ENCODE measurements at places on chromosomes 4 and X. TPM values are rescaled to one million over a fixed set of nuclear protein-coding genes. Genes with fewer than 3 reads are reported as not detected.

The LRCH2 gene
- total RNA-seq, result 21.7 TPM

The LDB2 gene
- 10.2 TPM for total RNA-seq

The SH3RF1 gene
- total RNA-seq, result 17.9 TPM

The PPP1R2C gene
- not detected for total RNA-seq

The HPGDS gene
- total RNA-seq, result not detected

The RHOXF1 gene
- not detected for total RNA-seq

The CYSLTR1 gene
- not detected for total RNA-seq

The CPLX1 gene
- total RNA-seq, result not detected

The PCDH11X gene
- total RNA-seq, result under 0.01 TPM

The PITX2 gene
- total RNA-seq, result 1.4 TPM

The IBSP gene
- not detected for total RNA-seq

The UCP1 gene
- total RNA-seq, result not detected

The BTC gene
- 0.26 TPM for total RNA-seq

The FGF13 gene
- total RNA-seq, result 3.4 TPM

The DCHS2 gene
- 0.52 TPM for total RNA-seq

The ARHGAP4 gene
- total RNA-seq, result 6.7 TPM

The CLTRN gene
- total RNA-seq, result 0.32 TPM

The FRMD7 gene
- total RNA-seq, result not detected

The AMTN gene
- not detected for total RNA-seq

The GAGE12J gene
- total RNA-seq, result not detected

The RNF175 gene
- 9.4 TPM for total RNA-seq

The CENPVL2 gene
- not detected for total RNA-seq

All from epithelial cell of alveolus of lung (primary cell).